ENCODE measurements at places on chromosomes 12 and 14. TPM values are rescaled to one million over a fixed set of nuclear protein-coding genes. Genes with fewer than 3 reads are reported as not detected.

ANKRD33 gene
- 0.26 TPM for total RNA-seq

RIMBP2 gene
- total RNA-seq, result not detected

OR8S1 gene
- total RNA-seq, result not detected

NEUROD4 gene
- not detected for total RNA-seq

ACSM4 gene
- not detected for total RNA-seq
